Omental fat pad (tissue), 4 donors: ENCODE measurements at places on chromosomes 6 and 20. TPM values are rescaled to one million over a fixed set of nuclear protein-coding genes. Genes with fewer than 3 reads are reported as not detected.

Gene HEBP2
- total RNA-seq = 206 TPM

Gene HLA-DOB
- 1.6 TPM for total RNA-seq

Gene RNF144B
- 38.7 TPM for total RNA-seq

Gene HLA-DPA1
- 211 TPM for total RNA-seq

Gene ENPP5
- 0.32 TPM for total RNA-seq

Gene CRISP3
- not detected for total RNA-seq

GRCh38 chr6:31040801-31041200 lies 30.5 kb downstream of the MUC22 start:
- no peak for DNase-seq

DNA sequence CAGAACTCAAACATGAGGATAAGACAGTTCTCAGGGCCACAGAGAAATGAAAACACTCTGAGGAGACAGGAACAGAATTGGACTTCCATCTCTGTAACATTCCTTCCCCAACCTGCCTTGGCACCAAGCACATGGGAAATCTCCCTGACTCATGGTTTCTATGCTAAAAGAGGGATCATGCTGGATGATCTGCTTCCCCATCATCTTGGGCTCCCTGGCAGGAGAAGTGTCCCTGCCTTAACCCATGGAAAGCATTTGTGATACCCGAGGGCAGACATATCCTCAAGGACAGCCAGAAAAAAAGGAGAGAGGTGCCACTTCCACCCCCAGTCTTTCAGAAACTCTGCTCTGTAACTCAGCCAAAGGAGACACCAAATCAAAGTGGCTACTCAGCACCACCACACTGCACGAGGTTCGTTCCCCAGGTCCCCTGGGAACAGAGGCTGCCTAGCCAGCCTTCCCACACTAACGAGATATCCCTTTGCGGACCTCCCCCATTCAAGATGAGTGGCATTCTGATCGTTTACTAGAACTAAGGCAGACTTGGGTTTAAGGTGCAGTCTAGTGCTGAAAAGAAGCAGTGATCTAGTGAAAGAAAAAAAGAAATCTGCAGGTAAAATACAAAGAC lies 34.8 kb downstream of the BLOC1S5 start:
- DNase-seq = no peak

- no peak for DNase-seq
Observed at GRCh38 chr6:169029861-169030260, 223.8 kb downstream of the THBS2 start.

GRCh38 chr6:50974319-50974718 lies 155.6 kb downstream of the TFAP2B start:
- DNase-seq = no peak

DNA sequence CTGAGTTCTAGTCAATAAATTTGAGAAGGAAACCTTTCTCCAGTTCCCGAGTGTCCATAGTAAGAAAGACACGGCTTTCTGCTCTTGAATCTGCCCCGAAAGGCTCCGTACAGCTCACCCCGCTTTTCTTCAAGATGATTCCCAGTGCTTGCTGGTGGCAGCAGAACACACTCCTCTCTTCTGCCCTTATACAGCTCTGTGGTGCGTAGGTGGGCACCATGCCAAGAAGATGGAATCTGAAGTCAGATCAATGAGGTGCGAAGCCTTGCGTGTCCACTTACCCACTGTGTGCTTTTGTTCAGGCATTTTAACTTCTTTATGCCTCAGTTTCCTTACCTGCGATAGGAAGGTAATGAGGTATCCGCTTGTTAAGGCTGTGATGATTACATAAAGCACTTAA lies 142.2 kb downstream of the WDR27 start:
- DNase-seq = no peak

- no peak for DNase-seq
Observed at GRCh38 chr6:168641446-168641845, 200.5 kb downstream of the SMOC2 start.

DNA sequence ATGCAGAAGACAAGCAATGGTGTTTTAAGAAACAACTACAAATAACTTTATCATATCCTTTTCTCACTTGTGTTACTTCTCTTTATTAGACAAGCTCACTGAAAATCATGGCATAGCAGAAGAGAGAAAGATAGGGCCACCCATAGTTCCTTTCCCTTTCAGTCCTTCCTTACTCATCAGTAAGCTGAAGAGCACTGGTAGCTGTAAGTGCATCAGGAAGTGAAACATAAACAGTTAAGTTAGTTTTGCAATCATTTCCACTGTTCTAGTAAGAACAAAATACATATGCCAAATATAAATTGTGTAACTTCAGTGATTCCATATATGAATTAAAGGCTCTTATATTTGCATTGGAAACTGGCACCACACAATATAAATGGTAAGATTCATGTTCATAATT lies 220.1 kb downstream of the HACE1 start:
- no peak for DNase-seq

GRCh38 chr6:106997392-106998158 lies 23.0 kb upstream of the CD24 start:
- no peak for DNase-seq

- DNase-seq = no peak
Observed at GRCh38 chr6:89858041-89858440, 28.4 kb downstream of the CASP8AP2 start.

DNA sequence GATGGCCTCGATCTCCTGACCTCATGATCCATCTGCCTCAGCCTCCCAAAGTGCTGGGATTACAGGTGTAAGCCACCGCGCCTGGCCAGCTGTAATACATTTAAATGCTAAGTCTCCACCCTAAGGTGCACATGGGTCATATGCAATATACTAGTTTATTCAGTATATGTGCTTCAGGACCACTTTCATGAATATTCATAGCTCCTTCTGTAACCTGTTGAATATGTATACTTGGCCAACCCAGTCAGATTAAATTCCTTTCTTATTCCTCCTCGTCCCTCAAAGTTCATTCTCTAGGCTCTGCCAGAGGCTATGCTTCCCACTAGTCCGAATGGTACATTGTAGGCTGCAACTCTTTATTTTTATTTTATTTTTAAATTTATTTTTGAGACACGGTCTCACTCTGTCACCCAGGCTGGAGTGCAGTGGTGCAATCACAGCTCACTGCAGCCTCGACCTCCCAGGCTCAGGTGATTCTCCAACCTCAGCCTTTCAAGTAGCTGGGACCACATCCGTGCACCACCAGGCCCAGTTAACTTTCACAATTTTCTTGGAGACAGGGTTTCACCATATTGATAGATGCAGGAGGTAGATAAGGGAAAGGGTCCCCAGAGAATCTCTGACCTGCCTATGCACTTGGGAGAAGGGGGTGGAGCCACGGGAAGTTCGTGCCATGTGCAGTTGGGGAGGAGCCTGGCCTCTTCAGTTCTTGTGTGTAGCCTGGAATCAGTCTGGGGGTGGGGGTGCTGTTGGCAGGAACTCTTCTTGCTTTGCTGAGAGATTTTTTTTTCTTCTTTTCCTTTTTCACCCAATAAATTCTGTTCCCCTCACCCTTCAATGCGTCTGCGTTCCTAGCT lies 41.3 kb upstream of the DDR1 start:
- DNase-seq = no peak

- DNase-seq = no peak
Observed at GRCh38 chr6:118565311-118565960, 17.3 kb downstream of the PLN start.

GRCh38 chr20:52231230-52231746 lies 39.7 kb upstream of the ZFP64 start:
- no peak for DNase-seq

DNA sequence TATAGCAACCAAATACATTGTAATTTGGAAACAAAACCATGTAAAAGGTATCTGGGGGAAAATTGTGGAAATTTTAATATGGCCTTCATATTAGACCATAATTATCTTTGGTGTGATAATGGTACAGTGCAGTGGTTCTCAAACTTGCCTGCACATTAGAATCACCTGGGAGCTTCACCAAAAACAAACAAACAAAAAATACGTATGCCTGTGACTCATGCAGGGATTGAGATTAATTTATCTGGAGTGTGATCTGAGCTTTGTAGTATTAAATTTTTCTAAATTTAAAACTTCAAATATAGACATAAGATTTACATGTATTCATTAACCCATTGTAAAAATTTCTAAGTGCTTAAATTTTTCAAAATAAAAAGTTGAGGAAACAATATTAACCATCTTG lies 31.5 kb downstream of the ARHGAP18 start:
- no peak for DNase-seq

GRCh38 chr20:36579996-36580545 lies 6.7 kb downstream of the TGIF2 start:
- no peak for DNase-seq
